ENCODE measurements at places on chromosomes 4 and X.

- no peak for DNase-seq
Measured at GRCh38 chr4:181017038-181017437, 1226.2 kb upstream of the TENM3 start.

GRCh38 chr4:34767407-34767806, 1476.9 kb downstream of the ARAP2 start:
- DNase-seq: no peak

- DNase-seq: no peak
Measured at GRCh38 chrX:150411656-150412055, 48.5 kb downstream of the MAMLD1 start.

DNA sequence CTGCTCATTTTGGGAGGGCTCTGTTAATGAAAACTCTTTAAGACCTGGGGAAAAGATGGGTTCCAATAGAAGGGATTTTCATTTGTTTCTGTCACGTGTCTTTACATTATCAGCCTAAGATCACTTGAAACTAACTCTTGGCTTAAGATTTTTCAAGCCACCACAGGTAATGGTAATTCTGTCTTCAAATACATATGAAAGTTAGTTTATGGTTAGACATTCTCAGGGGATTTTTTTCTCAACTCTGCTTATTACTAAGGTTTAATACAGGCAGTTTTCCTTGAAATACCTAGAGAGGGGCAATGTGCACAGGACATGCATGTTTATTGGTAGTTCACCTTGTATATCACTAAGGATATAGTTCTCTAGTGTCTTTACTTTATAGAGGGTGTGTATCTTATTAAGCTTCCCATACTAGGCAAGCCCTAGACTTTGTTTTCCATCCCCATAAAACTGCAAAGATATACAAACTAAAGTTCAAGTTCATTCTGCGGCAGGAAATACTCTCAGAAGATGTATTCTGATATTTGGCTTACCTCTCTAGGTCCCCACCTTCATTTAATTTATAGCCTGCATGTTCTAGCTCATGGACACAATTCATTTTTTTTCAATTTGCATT, 38.2 kb upstream of the MYOZ2 start:
- no peak for DNase-seq

GRCh38 chr4:85107553-85107952, 141.1 kb upstream of the WDFY3 start:
- no peak for DNase-seq

- DNase-seq: no peak
Measured at GRCh38 chr4:113943863-113944262, 35.6 kb downstream of the ARSJ start.

GRCh38 chrX:70434914-70435586, 9.6 kb upstream of the DLG3 start:
- no peak for DNase-seq

DNA sequence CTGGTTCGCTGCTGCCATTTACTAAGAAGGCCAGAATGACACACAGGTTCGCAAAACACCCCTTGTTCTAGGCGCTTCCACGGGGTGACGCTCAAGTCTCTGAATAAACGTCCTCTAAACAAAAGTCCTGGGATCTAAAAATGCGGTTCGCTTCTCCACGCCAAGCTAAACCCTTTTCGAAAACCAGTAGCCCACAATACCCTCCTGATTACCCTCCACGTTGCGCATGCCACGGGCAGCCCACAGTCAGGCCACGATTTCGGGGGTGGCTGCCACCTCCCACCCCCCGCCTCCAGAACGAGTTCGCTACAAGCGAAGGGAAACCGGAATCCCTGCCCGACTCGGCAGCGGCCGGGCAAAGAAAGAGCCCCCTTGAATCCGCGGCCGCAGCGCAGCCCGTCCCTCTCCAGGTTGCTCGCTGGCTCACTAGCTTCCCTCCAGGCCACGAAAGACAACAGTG, 423 bp downstream of the RPL39 start:
- no peak for DNase-seq

GRCh38 chr4:61950625-61951024, 750.5 kb downstream of the ADGRL3 start:
- no peak for DNase-seq

- no peak for DNase-seq
Measured at GRCh38 chr4:127708985-127709384, 21.2 kb upstream of the SLC25A31 start.

- DNase-seq: no peak
Measured at GRCh38 chrX:53305996-53306937, 24.9 kb upstream of the IQSEC2 start.

GRCh38 chr4:110122201-110122600, 76.2 kb downstream of the ELOVL6 start:
- no peak for DNase-seq

- no peak for DNase-seq
Measured at GRCh38 chr4:61583696-61584095, 383.6 kb downstream of the ADGRL3 start.

DNA sequence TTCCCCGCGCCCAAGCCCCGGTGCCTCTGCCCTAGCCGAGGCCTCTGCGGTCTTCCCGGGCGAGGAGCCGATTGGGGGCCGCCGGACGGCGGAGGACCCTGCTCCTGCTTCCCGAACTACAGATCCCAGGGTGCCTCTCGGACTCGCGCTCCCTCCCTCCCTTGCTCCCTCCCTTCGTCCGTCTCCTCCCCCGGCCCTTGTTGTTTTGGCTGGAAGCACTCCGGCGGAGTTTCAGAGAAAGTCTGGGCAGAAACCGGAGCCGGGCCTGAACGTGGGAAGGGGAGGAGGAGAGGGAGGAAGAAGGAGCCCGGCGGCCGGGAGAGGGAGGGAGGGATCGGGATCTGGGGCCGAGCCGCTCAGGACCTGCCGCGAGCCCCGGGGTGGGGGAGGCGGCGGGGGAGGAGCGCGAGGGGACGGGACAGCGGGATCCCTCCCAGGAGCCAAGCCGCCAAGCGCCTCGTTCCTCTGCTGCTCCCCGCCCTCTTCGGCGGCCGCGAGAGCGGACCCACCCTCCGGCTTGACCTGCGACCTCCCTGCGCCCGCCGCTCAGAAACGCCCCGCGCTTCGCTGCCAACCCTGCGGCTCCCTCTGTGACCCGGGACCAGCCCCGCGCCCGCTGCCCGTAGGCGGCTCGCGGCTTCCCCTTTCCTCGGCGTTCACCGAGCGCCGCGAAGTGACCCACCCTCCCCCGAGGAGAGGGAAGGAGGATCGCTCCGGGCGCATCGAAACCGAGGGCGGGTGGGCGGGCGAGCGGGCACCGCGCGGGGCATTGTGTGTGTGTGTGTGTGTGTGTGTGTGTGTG, 496 bp upstream of the GAB1 start:
- no peak for DNase-seq

GRCh38 chr4:2341911-2342652, 76.4 kb downstream of the ZFYVE28 start:
- no peak for DNase-seq

DNA sequence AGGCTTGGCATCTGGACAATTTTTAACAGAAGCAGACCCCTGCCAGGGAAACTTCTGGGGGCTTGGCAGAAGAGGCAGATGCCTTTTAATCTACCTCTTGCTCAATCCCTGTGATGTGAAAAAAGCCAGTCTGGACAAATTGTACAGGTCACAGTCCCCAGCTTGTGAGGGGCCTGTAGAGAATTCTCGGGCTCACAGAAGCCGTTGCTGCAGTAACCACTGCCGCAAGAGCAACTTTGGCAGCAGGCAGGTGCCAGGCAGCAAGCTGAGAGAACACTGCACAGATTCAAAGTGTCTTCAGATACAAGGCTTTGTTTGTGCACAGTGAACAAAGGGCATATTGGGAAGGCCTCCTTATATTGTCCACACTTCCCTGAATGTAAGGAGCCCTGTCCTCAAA, 11.7 kb downstream of the GPKOW start:
- DNase-seq: no peak

GRCh38 chrX:136766785-136767103, 14.0 kb downstream of the ARHGEF6 start:
- DNase-seq: no peak

- DNase-seq: no peak
Measured at GRCh38 chr4:93237521-93237920, 591.0 kb upstream of the ATOH1 start.

DNA sequence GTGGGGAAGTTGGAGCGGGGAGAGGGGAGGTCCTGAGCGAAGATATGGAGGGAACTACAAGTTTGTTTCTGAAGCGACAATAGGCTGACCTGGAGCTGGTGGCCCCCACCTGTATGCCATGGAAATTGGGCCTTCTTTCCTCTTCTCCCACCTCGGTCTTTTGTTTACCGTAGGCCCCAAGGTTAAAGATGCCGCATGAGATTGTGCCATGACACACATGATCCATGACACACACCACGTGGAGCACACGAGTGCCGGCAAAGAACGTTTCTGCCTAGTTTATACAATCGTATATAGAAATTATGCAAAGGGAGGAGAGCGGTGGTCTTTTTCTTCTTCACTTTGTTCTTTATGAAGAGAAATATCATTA, 408 bp downstream of the TMEM33 start:
- DNase-seq: no peak

- DNase-seq: no peak
Measured at GRCh38 chr4:4302416-4302815, 12.4 kb downstream of the ZBTB49 start.

DNA sequence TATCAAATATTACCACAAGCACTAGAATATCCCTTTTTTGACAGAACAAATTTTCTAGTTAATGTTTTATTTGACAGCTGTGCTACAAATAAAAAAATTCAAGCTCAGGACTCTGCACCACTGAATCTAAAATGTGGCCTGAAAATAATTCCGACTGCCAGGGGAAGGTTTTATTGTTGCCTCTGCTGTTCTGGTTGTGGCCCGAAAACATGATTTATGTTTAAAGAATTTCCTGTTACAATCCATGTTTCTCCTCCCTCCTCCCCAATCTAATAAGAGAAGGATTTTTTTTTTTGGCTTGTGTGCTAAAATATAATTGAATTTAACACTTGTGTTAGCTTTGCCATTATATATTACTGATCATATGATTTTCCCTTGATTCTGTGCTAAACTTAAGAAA, 227.8 kb downstream of the DCLK2 start:
- DNase-seq: no peak

GRCh38 chr4:119721878-119722277, 93.3 kb upstream of the PDE5A start:
- DNase-seq: no peak

GRCh38 chr4:113742643-113743042, 18.9 kb downstream of the CAMK2D start:
- no peak for DNase-seq

GRCh38 chr4:3475041-3475712, 12.1 kb downstream of the DOK7 start:
- no peak for DNase-seq

DNA sequence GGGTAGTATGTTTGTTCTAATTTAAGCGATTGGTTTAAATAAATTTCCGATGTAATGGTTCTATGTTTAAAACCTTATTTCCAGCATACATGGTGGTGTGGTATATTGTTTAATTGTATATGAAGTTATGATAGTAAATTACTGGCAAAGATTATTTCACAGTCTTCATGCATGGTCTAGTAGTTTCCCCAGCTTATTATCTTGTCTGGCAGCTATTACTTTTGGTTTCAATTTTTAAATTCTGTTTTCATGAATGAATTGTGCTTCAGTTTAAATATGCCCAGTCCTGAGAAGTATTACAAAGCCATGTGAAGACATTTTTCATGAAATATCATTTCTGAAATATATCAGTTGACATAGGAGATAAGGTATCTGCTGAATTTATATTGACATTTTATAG, 6.3 kb downstream of the ALG13 start:
- no peak for DNase-seq

DNA sequence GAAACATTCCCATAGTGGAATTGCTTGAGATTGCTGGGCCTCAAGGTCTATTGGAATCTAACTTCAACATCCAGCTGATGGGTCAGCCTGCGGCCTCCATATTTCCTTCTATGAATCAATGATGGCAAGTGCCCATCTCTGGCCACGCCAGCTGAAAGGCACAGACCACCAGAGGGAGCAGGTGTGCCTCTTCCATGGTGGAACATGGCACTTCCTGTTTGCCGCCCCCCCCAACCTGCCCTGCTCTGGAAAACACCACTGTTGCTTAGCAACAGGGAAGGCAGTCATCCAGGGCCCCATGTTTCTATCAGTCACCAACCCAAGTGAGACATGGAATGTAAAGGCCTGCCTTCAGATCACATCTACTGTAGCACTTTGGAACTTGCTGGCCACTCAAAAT, 11.6 kb downstream of the PAGE4 start:
- no peak for DNase-seq

- no peak for DNase-seq
Measured at GRCh38 chr4:89410687-89411086, 103.1 kb upstream of the GPRIN3 start.

GRCh38 chr4:73066928-73067327, 2.6 kb downstream of the COX18 start:
- DNase-seq: no peak

DNA sequence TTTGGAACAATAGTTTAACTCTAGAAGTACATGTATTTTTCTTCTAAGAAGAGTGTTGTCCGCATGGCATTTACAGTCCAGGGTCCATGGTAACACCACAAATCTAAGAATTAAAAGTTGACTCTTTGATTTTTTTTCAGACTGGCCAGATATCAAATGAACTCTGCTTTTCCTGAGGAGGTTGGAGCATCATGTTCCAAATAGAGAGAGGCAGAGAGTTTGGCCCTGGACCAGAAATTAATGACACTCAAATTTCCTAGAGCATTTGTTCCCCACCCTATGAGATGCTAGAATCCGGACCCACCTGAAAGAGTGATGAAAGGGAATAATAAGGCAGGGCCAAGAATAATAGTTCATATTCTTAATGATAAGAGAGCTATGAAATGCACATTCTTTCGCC, 47.0 kb upstream of the NAP1L5 start:
- DNase-seq: no peak

DNA sequence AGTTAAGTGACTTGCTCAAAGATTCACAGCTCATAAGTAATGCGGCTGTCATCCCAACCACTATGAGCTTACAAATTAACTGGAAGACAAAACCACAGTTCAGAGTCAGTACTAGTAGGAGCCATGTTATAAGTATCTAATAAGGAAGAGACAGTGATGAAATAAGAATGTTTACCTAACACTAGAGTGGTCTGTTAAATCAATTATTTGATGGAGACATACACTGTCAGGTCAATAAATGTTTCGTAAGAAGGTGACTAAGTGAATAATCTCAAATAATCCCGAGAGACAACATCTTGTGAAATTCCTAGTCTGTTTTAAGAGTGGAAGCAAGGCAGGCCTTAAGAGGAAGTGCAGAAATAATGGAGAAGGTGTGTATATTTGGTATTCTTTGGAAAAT, 25.8 kb upstream of the AMELX start:
- DNase-seq: no peak

GRCh38 chrX:31366041-31366440, 294.2 kb upstream of the FTHL17 start:
- no peak for DNase-seq

- no peak for DNase-seq
Measured at GRCh38 chrX:4193500-4194155, 480.2 kb upstream of the PRKX start.
